ENCODE measurements at places on chromosomes 11 and 22.

- no peak for DNase-seq
Measured at GRCh38 chr11:36077886-36078685, 134.2 kb downstream of the LDLRAD3 start.

DNA sequence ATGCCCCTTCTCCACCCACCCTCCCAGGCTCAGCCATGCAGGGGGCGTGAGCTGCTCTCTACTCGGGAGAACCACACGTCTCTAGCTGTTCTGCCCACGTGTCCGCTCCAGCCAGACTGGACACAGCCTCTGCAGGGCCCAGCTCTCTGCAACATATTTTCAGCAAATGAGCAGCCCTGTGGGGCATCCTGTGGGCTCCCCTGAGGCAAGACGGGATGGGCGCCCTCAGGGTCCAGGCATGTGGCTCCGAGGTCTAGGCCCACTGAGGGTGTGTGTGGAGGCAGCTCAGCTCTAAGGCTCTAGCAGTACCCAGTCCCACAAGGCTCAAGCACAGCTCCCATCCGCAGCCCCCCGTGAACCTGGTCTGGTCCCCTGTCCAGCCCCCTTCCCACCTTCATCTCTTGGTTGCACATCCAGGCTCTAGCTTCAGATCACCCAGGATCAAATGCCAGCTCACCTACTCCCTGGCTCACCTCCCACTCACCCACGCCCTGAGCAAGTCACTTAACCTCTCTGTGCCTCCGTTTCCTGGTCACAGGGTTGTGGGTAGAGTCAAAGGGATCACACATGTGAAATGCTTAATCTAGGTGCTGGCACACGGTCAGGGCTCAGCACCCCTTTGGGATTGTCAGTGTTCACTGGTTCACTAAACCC lies 57.8 kb upstream of the TCF20 start:
- DNase-seq, result no peak

DNA sequence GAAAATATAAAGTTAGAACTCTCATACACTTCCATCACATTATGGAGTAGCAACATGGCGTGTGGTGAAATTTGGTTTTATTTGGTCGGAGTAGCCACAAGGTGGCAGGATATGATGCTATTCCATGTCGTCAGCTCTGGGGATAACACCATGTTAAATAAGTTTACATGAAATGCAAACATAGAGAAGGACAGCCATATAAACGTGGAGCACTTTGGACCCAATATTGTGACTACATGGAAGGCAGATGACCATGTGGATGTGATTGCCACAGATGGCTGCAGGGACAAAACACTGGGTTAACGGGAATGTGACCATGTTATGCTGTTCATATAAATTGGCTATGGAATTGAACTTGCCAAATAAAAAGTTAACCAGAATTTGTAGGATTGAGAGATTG lies 21.0 kb downstream of the OR5M11 start:
- DNase-seq, result no peak

- DNase-seq, result peak; percentile 9
Measured at GRCh38 chr11:1401656-1402221, 12.0 kb downstream of the BRSK2 start.

GRCh38 chr11:121613724-121614123 lies 161.0 kb upstream of the SORL1-AS1 start:
- DNase-seq, result no peak

DNA sequence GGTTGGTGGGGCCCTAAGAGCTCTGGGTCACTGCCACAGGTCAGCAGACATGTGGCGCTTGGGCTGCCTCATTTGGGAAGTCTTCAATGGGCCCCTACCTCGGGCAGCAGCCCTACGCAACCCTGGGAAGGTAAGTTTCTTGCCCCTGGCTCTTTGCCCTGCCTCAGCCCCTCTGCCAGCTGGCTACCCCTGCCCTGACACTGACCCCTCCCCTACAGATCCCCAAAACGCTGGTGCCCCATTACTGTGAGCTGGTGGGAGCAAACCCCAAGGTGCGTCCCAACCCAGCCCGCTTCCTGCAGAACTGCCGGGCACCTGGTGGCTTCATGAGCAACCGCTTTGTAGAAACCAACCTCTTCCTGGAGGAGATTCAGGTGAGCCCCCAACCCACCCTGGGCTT lies 1.9 kb downstream of the SCYL1 start:
- DNase-seq, result no peak

DNA sequence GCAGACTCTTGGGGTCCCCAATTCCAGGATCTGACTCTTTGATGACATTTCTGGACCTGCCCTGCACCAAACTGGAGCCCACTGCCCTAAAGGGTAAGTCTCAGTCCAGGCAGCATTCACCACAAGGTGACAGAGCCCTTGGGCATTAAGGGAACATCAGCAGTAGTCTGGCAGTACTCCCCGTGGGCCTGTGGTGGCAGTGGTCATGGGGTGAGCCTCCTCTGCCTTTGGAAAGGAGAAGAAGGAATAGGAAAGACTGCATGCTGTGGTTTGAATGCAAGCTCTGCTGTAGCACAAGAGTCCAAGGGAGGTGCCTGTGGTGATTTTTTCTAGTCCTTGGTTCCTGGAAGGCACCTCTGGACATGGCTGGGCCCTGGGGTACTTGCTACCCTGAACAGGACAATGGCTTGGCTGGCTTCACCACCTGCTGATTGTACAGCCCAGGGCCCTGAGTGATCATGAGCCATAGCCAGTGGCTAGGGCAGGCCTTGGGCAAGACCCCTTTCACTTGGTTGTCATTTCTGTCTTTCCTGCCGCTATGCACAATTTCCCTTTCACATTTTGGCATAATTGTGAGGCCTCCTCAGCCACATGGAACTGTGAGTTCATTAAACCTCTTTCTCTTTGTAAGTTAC lies 160.7 kb upstream of the GRIA4 start:
- no peak for DNase-seq

GRCh38 chr11:25981998-25982397 lies 349.9 kb upstream of the ANO3 start:
- DNase-seq, result peak; percentile 53

- no peak for DNase-seq
Measured at GRCh38 chr22:42993651-42994275, 21.2 kb downstream of the PACSIN2 start.

- DNase-seq, result no peak
Measured at GRCh38 chr11:5522308-5522707, 5.8 kb upstream of the UBQLNL start.

- DNase-seq, result peak; percentile 89
Measured at GRCh38 chr22:17199003-17199731, 20.1 kb downstream of the ADA2 start.

DNA sequence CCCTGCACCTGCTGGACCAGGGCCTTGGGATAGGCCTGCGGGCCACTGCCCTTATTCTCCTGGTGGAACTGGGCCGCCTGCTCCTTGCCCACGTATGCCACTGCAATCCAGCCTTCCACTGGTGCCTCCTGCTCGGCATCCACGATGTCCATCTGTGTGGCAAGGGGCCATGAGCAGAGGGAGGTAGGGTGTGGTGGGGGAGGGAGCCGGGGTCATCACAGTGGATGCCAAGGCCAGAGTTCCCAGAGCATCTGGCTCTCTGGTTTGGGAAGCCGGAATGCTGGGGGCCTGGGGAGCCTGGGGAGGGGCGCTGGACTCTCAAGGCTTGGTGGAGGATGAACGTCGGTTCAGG lies 627 bp downstream of the RNF215 start:
- no peak for DNase-seq

DNA sequence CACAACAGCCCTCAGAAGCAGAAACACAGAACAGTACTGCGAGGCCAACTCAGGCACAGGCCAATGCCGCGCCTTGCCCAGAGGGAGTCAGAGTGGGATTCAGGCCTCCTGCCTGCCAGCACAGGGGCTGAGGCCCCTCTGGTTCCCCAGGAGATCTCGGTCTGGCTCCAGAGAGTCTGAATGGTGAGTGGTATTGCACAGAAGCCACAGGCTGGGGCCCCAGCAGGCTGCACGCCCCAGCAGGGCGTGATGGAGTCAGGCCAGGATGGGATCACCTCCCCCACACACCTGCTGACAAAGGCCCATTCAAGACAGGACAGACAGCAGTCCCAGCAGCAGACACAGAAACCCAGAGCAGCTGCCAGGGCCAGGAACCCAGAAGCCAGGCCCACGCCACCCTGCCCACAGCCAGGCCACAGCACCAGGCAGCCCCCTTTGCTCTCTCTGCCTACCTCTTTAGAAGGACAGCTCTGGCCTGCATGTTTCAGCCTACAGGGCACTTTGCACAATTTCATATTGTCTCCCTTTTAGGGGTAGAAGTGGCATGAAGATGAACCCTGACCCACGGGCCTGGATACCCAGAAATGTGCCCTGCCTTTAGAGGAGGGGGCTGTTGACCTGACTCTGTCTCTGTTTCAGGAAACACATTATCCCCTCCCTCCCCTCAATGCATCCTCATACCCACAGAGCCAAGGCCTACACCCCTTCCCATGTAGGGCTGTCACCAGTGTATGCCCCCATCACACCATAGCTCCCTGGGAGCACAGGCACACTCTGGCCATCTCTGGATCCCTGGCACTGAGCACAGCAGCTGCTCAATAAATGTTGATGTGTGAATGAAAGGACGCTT lies 6.1 kb downstream of the FXYD6 start:
- no peak for DNase-seq

DNA sequence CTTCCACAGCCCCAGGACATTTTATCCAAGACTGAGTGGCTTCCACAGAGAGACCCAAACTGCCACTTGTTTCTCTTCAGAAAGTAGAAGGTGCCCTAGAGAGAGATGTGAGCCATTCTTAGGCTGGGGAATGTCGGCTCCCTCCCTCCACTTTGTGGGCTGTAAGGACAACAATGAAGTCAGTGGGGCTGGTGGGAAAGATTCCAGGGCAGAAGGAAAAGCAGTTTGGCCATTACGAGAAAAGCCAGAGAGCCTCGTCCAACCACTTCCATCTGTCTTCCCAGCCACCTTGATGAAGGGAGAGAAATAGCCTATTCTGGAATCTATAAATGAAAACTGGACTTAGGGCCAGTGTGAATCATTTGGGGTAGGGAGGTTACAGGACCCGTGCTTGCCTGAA lies 382.5 kb downstream of the NXPE2 start:
- no peak for DNase-seq

DNA sequence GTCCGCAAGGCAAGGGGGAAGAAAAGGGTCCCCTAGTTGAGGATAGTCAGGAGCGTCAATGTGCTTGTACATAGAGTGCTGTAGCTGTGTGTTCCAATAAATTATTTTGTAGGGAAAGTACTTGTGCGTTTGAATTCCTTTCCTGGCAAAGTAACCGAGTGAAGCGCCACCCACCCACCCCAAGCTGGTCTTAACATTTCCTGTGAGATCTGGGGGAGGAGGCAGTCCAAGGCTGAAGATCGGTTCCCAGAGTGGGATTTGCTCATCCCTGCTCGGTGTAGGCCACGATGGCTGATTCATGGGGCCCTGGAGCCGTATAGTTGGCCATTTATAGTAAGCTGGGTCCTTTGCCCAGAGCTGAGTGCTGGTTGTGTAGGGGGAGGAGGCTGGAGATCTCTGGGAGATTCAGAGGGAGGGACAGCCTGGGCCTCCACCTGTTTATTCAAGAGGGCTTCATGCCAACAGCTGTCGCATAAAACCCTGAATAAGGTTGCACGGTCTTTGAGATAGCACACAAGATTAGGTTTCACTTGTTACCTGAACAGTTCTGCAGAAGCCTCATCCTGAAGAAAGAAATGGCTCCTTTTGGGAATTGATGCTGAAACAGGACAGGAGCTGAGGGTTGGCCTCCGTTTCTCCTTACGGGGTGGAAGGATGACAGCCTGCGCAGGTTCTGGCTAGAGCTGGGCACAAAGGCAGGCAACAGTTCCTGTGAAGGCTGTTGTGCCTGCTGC lies 2.4 kb downstream of the ATF4 start:
- no peak for DNase-seq

- DNase-seq, result no peak
Measured at GRCh38 chr22:49367041-49367697, 460.5 kb downstream of the BRD1 start.

- DNase-seq, result no peak
Measured at GRCh38 chr11:128686021-128686741, 7.7 kb upstream of the FLI1 start.

GRCh38 chr22:48335442-48336139 lies 1492.1 kb downstream of the BRD1 start:
- DNase-seq, result no peak

- DNase-seq, result no peak
Measured at GRCh38 chr11:64141081-64141783, 24.7 kb downstream of the MACROD1 start.

GRCh38 chr11:125517116-125517770 lies 21.2 kb upstream of the FEZ1 start:
- DNase-seq, result no peak

DNA sequence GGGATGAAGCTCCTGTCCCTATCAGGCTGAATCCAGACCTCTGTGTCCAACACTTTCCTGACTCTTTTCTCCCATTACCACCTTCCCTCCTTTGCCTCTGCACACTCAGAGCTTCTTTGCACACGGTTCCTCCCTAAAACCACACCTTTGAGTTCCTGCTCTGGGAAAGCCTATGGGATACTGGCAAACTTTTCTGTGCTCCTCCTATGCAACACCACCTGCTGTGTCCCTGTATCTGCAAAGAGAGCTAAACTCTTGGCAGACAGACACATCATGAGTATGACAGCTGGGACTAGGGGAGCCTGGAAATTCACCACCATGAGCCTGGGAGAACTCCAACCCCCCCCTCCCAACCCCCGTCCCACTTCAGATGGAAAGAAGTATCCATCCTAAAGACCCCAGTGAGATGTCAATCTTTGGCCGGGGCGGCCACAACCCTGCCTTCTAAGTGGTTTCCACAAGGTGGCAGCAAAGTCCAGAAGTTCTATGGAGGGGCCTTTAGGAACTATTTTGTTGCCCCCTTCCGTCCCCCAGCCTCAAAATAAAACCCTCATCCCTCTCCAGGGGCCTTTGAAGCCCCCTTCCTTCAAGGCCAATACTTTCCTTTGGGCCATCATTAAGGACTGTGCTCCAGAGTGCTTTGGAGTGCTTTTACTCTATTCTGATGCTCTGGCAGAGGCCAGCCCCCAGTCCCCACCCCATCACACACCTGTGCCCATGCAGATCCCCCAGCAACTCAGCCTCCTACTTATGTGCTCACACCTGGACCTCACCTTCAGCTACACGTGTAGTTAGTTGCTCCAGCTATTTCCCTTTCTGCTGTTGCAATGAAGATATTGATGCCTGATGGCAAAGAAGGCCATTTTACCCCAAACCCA lies 19.4 kb downstream of the HTR3A start:
- DNase-seq, result no peak

DNA sequence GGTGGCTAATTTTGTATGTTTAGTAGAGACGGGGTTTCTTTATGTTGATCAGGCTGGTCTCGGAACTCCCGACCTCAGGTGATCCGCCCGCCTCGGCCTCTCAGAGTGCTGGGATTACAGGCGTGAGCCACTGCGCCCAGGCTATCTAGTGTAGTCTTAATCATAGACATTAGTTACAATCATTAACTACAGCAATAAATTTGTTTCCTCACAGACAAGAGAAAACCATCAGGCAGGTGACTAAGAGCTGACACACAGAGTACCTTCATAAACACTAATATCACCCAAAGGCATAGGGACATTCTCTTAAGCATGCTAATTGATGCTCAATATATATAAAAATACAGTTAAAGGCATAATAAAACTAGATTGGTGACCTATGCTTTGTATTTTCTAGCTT lies 19.4 kb downstream of the SDHD start:
- no peak for DNase-seq

- no peak for DNase-seq
Measured at GRCh38 chr11:3147257-3147619, 17.9 kb downstream of the OSBPL5 start.

Data from HFF-Myc (cell line).